CD4-positive, alpha-beta T cell treated with Interferon gamma for 1 hour (primary cell): ENCODE measurements at places on chromosomes 12 and 14.

DNA sequence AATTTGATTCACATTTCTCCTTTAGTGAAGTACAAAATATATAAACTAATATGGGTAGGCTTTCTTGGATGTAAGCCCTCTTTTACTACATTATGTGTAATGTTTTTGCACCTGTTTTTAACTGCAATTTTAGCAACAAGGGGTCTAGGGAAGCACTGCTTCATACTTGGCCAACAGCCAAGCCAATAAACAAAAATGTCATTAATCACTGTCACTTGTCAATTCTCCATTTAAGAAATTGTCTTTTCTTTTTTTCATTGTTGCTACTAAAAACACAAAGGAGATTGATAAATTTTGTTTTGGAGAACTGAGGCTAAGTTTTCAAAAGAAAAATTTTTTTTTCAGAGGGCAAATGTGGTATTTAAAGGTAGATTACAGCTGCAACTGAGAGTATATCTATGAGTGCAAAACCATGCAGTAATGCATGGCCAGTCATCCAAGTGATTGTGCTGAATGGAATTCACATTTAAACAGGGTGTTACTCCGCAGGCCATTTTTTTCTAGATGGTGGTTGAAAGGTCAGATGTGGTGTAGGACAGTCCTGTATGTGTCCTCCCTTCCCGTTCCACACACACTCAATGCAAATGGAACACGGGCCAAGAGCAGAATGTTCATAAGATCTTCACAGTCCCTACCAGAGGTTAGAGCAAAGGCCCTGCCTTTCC lies 503.0 kb upstream of the LMO3 start:
- DNase-seq, result no peak

DNA sequence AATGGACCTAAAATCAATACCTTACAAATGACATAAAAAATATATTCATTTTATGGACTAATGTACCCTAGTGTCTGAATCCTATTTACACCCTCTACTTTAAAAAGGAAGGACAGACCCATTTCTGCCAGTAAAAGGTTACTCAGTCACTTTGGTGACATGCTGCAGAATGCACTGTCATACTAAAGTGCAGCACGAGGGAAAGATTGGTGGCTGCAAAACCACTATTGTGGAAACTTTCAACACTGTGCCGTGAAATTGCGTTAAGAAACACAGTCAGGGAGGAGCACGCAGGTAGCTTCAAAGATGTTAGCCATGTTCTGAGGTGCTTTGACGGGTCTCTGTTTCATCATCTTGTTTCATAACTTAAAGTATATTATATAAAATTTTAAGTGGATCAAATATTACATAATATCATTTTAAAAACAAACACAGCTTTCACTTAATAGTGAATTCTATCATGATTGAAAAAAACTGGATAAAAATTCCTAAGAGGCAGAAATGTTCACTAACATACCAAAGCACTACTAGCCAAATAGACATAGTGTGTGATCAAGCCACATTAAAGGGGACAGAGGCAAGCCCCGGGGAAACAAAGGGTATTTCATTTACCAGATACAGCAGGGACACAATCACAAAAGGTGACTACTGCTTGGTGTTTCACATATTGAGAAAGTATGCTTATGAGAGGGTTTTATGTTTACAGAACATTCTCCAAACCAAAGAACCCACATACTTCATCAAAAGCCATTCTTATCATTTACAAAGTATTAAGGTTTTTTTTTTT lies 330.8 kb upstream of the SOX5 start:
- DNase-seq, result no peak

DNA sequence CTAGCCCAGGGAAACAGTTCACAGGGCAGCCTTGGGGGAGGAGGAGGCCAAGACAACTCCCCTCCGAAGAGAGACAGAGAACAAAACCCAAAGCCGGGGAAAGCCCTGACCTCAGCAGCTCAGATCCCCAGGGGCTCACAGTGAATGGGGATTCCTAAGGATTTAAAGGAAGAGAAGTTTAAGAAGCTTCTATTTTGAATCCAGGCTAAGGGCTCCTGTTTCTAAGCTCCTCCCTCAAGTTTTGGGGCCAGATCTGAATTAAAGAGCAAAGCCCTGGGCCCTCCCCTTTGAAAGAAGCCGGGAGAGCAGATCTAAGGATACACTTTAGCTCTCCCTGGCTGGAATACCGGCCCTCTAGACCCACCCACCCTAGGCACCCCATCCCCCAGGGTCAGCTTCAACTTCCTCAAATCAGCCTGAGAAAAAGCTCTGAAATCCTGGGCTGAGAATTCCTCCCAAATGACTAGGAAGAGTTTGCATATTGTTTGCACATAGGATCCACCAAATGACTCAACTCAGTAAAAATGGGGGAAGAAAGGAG lies 3.9 kb downstream of the KDM2B start:
- no peak for DNase-seq

DNA sequence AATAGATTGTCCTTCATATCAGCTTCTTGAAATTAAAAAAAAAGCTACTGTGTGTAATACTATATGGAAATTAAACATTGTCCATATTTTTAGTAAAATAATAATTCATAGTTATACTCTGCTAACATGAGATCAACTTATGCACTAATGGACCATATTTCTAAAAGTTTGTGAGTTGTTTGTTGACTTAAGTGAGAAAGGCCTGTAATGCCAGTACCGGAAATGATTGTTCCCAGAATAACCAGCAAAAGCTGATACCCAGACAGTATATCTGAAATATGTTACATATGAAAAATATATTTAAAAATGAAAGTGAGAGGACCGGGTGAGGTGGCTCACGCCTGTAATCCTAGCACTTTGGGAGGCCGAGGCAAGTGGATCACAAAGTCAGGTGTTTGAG lies 35.9 kb downstream of the WNK1 start:
- no peak for DNase-seq

- DNase-seq, result peak; percentile 72
These were observed 11.4 kb upstream of the NOPCHAP1 start for GRCh38 chr12:104974626-104975290.

DNA sequence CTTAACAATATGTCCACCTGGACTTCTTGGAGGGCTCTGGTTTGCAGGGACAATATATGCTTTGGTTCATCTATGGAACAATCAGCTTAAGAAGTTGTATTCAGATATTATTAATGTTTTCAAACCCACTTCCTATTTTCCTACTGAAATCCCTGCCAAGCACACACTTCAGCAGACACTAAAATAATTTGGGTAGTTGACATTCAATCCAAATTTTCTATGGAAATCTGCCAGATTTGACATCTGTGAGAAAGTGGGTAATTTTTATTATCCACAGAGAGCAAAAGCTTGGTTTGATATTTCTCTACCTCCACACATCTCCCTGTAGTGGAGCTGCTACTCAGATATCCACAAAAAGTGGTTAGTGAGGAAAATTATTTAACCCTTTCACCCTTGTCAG lies 378.8 kb upstream of the SOX5 start:
- no peak for DNase-seq

- no peak for DNase-seq
These were observed 12.8 kb upstream of the ZDHHC22 start for GRCh38 chr14:77154421-77154820.

GRCh38 chr14:102565331-102565887 lies 27.0 kb upstream of the RCOR1 start:
- peak; percentile 60 for DNase-seq

GRCh38 chr14:97138801-97139200 lies 341.6 kb downstream of the VRK1 start:
- DNase-seq, result no peak

DNA sequence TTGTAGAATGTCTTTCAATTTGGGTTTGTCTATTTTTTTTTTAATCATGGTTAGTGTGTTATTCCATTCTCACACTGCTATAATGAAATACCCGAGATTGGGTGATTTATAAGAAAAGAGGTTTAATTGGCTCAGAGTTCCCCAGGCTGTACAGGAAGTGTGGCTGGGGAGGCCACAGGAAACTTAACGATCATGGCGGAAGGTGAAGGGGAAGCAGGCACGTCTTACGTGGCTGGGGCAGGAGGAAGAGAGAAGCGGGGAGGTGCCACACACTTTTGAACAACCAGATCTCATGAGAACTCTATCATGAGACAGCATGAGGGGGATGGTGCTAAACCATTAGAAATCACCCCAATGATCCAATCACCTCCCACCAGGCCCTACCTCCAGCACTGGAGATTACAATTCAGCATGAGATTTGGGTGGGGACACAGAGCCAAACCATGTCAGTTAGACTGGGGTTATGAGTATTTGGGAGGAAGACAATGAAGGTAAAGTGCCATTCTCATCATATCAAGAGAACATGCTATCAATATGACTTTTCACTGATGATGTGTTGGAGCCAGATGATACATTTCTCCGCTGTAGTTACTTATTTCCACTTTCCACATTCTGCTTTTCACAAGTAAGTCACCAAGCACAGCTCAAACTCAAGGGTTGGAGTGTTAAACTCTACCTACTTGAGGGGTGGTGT lies 45.8 kb downstream of the AP5M1 start:
- no peak for DNase-seq
